ENCODE measurements at places on chromosomes 16 and 17.

GRCh38 chr17:14261406-14261805 lies 24.7 kb upstream of the CDRT15 start:
- DNase-seq = no peak

GRCh38 chr17:72416905-72417304 lies 296.1 kb downstream of the SOX9 start:
- DNase-seq = no peak

DNA sequence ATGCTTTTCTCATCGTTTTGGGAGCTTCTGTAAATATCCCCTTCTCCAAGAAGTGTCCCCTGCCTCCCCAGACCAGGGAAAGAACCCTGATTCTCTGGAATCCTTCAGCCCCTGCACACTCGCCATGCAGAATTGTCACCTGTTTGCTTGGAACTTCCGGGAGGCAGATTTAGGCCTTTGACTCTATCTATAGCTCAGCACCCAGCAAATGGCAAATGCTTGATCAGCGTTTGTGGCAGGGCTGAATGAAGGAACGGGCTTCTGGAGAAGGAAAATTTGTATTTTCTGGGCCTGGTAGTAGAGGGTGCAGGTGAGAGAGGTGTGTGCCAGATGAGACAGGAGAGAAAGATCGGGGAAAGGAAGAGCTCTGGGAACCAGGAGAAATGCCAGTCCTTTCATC lies 18.3 kb upstream of the CACNG4 start:
- DNase-seq = no peak

GRCh38 chr16:7351610-7352510 lies 19.2 kb downstream of the RBFOX1 start:
- no peak for DNase-seq

DNA sequence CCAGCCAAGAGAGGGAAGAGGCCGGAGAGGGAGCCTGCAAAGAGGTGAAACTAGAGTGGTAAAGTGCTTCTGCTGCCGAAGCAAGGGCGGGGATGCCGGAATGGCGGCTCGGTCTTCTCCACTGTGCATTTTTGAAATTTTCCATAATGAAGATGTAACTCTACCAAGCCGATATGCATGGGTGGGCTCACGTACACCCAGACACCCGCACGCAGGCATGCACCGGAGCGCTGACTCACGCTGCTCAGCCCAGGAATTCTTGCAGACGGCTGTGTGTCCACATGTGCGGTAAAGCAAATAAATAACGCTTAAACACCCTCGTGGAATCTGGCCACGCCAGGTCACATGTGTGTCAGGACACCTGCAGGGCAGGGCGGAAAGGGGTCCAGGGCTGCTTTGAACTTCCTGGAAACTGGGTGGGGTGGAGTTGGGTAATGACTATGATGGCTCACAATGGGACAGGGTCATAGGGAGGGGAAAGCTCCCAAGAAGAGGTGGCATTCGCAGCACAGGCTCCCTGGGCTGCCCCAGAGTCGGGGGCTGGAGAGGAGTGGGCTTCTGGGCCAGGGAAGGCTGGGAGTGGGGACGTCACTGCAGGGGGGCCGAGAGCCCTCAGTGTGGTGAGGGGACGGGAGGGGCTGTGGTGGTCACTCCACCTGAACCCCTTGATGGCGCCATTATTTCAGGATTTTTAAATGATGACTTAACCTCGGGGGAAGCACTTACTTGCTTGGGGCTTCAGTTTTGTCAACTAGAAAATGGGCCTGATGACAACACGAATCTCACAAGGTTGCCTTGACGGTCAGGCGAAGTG lies 265.5 kb downstream of the PARN start:
- DNase-seq = no peak

GRCh38 chr16:64971171-64971570 lies 150.7 kb downstream of the CDH11 start:
- DNase-seq = no peak

- no peak for DNase-seq
Observed at GRCh38 chr17:63932721-63933120, 590 bp upstream of the CD79B start.

GRCh38 chr16:87953308-87954215 lies 2.3 kb downstream of the BANP start:
- no peak for DNase-seq

GRCh38 chr17:69357701-69358100 lies 30.8 kb upstream of the ABCA5 start:
- no peak for DNase-seq

DNA sequence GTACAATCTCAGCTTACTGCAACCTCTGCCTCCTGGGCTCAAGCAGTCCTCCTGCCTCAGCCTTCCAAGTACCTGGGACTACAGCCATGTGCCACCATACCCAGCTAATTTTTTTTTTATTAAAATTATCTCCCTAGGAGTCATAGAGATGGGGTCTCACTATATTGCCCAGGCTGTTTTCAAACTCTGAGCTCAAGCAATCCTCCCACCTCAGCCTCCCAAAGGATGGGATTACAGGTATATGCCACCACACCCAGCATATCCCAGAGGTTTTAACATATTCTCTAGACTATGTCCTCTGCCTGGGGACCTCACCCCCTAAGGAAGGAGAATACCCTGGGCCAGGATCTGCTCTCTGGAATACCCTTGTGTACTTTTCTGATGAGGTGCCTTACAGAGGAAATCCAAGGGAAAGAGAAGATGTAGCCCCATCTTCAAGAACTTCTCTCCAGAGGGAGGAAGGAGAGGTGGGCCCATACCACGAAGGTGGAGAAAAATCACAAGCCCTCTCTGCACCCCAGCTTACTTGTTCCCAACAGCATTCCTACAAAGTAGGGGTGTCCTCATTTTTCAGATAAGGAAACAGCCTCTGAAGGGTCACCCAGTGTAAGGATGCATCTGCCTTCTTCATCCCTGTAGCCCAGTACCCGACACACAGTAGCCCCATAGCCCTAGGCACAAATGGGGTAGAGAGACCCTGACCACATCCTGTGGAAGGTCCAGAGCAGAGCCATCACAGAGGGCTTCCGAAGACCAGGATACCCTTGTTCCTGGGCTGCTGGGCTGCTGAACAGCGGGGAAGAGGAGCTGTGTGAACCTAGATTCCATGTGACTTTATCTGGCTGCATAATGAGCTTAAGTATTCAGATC lies 151.6 kb downstream of the SOCS1 start:
- no peak for DNase-seq

DNA sequence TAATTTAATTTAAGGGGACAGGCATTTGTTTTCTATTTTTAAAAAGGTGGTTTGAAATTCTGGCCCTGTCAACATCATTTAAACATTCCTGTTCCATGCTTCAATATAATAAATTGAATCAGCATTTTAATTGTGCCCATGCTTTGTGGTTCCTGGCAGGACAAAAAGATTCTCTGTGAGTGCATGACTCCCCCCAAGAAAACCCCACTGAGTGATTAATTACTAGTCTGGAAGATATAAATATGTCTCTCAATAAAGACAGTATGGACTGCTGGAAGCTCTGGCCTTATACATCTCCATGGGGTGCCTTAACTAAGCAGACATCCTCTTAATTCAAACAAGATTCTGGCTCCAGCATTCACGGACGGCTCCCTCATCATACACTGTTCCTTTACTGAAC lies 95.0 kb upstream of the PSMD7 start:
- DNase-seq = no peak

DNA sequence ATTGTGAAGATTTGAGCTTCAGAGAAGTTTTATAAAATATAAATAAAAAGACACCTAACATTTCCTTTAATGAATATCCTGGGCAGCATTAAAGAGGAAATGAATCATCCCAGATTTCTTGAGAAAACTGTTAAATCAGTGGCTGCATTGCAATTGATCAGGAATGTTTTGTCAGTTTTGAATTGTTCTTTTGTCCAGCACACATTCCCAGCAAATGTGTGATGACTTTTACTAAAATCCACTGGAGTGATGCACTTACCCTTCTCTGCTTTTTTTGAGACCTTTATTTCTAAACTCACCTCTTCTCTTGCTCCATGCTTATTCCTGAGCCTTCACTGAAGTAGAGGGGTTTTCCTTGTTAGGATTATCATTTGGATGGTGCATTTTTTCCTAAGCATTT lies 1307.2 kb downstream of the CDH8 start:
- no peak for DNase-seq

- no peak for DNase-seq
Observed at GRCh38 chr17:36085765-36086164, 4.2 kb downstream of the CCL3 start.

- no peak for DNase-seq
Observed at GRCh38 chr17:59267776-59268175, 47.5 kb downstream of the GDPD1 start.

DNA sequence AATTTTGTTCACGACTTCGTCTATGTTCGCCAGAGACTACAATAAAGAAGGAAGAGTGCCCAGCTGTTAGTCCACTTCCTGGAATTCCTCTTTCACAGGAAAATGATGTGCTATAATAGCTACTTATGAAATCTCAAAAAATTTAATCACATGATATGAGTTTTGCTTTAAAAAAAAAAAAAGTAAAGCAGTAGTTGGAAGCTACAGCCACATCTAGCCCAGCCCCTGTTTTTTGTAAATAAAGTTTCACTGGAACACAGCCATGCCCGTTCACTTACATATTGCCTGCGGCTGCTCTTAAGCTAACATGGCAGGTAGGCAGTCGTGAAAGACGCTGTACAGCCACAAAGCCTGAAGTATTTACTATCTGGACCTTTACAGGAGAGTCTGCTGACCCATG lies 15.3 kb downstream of the VPS53 start:
- DNase-seq = no peak

DNA sequence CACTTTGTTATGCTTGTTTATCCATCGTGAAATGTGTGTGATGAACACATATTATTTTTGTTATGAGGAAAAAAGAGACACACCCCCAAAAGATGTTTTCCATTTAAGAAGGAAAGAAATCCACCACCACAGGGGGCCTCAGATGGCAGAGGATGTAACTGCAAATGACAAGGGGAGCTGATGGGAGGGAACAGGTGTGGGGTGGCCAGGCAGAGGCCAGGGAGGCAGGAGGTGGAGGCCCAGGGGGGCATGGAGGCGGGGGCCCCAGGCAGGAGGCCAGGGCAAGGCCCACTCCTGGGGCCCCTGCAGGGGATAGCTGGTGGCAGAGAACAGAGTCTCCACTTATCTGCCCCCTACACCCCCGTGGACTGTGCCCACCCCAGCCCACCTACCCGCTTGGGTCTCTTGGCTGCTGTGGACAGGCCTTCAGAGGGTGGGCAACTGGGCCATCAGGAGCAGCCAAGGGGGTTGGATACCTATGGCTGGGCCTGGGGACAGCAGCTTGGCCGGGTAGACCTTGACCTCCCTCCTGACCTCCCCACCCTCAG lies 28.0 kb downstream of the PPL start:
- no peak for DNase-seq

DNA sequence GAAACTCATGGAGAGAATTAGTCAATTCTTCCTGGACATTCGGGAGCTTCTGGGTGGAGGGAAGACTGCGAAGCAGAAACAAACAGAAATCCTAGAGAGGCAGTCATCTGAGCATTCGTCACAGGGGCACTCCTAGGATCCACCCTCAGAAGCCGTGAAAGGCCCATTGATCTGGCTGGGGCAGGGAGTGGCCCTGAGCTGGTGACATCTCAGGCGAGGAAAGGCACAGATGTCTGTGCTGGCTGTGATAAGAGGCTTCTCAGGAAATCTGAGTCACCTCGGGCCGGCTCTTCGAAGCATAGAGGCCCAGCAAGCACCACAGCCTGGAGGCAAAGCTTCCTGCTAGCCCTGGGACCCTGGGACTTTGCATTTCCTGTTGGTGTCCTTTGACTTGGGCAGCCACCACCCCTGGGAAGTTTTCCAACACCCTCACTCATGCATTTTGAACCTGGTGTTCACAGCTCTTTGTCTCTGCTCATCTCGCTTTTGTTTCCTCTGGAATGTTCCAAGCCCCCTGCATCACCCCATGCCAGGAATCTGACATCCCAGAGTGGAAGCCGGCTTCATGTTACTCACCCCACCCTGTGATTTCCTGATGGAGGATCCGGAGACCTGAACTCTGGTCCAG lies 23.3 kb upstream of the CDRT4 start:
- no peak for DNase-seq

GRCh38 chr17:81013642-81014041 lies 21.3 kb upstream of the BAIAP2 start:
- DNase-seq = no peak

GRCh38 chr16:11129378-11129781 lies 126.6 kb downstream of the SOCS1 start:
- no peak for DNase-seq

DNA sequence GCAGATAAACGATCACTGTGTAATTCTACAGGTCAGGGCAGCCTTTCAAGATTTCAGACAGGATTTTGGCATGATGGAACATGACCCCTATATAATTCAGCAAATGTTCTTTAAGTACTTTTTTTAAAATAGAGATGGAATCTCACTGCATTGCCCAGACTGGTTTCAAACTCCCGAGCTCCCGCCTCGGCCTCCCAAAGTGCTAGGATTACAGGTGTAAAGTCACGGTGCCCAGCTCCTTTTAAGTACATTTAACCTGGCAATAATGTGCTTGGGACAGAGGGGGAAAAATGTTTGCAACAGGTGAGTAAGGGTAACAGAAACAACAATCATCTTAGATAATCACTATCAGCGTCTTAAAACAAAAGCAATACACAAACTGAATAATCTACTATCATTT lies 66.5 kb upstream of the PSMD7 start:
- no peak for DNase-seq

GRCh38 chr16:1184156-1184868 lies 31.4 kb downstream of the CACNA1H start:
- DNase-seq = no peak

DNA sequence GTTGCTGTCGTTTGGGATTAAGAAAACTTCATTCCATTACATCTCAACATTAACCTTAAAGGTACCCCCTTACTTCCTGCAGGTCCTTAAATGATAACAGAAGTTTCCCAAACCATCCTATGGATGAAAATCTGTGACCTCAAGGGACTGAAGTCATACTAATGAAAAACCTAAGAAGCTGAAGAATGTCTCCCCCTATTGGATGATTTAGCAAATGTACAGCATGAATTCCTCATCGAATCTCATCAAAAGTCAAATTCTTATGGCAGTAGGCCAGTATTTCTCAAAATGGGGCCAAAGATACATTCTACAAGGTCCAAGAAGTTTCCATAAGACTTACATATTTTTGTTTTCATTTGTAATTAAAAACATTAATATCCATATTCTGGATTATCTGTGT lies 13.5 kb downstream of the SCO1 start:
- DNase-seq = no peak

DNA sequence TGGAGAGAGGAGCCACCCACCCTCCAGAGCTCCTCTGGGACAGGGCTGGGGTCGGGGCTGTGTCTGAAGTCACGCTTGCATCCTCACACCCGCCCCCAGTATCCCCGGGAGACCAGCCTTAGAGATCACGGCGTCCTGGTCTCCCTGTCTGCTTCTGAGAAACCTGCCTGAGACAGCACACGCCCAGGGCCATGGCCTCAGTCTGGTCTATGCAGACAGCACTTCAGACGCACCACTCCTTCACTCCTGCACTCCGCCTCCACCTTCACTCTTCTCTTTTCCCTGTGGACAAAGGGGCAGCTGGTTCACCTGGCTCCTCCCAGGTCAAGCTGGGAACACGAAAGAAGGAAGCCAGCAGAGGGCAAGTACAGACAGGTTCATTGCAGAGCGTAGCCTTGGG lies 248.0 kb upstream of the GSE1 start:
- no peak for DNase-seq

- no peak for DNase-seq
Observed at GRCh38 chr16:80123189-80123588, 417.6 kb upstream of the DYNLRB2 start.

- no peak for DNase-seq
Observed at GRCh38 chr17:69055334-69055733, 5.4 kb downstream of the ABCA9 start.

- no peak for DNase-seq
Observed at GRCh38 chr16:80287674-80288073, 253.1 kb upstream of the DYNLRB2 start.

- DNase-seq = no peak
Observed at GRCh38 chr17:78426293-78426879, 47.9 kb downstream of the PGS1 start.
